Activated CD4-positive, alpha-beta T cell treated with anti-CD3 and anti-CD28 coated beads for 48 hours (primary cell): ENCODE measurements at places on chromosomes 7 and 10.

DNA sequence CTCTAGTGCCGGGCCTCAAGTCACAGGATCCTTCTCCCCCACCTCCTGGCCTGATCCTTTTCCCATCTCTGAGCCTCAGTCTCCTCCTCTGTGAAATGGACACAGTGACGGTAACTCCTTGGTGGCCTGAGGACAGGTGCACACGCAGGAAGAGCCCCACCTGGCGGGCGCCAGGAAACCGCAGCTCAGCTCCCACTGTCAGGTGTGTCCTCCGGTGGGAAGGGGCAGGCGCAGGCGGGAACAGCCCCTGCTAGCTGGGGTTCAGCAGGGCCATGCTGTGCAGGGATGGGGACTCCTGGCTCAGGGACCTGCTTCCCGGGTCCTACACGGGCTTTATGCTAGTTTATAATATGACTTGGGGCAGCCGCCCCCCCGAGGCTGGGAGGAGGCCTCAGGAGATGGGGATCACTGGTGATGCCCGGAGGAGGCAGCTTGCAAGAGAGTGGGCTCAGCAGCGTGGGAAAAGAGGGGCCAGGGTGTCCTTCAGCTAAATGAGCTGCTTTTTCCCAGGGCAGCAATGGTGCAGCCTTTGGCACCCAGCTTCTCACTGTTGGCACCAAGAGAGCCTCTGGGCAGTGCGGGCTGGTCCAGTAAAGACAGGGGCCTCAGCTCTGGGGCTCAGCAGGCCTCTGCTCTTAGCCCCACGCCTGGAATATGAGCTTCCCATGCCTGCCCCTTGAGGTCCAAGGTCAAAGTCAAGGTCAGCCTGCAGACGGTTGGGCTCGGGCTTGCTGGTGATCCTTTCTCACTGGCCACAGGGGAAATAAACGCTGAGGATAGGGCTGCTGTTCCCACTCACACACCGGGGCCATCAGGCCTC is 68.0 kb upstream of the FAM20C start:
- no peak for DNase-seq

- no peak for DNase-seq
Measured at GRCh38 chr10:124524991-124525653, 63.5 kb downstream of the LHPP start.

- DNase-seq: peak; percentile 6
Measured at GRCh38 chr10:31321396-31321941, 2.5 kb downstream of the ZEB1 start.

DNA sequence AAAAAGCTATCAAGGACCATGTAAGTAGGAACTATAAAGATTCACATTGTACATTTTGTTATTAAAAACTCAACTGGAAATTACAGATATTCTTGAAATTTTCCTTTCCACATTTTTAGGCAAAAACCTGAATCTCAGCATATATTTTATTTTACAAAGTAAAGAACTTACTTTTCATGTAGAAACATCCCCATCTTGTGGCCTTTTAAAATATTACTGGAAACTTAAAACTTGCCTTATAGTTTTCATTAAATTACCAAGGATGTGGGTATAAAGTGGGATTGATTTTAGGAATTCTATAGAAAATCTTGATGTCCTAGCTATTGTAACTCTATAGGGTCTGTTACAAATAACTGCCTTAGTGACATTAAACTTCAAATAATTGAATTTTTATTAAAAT is 10.6 kb downstream of the DBF4 start:
- DNase-seq: no peak

- no peak for DNase-seq
Measured at GRCh38 chr7:151774951-151775350, 102.0 kb downstream of the PRKAG2 start.

- no peak for DNase-seq
Measured at GRCh38 chr7:135200821-135201331, 10.4 kb downstream of the WDR91 start.

DNA sequence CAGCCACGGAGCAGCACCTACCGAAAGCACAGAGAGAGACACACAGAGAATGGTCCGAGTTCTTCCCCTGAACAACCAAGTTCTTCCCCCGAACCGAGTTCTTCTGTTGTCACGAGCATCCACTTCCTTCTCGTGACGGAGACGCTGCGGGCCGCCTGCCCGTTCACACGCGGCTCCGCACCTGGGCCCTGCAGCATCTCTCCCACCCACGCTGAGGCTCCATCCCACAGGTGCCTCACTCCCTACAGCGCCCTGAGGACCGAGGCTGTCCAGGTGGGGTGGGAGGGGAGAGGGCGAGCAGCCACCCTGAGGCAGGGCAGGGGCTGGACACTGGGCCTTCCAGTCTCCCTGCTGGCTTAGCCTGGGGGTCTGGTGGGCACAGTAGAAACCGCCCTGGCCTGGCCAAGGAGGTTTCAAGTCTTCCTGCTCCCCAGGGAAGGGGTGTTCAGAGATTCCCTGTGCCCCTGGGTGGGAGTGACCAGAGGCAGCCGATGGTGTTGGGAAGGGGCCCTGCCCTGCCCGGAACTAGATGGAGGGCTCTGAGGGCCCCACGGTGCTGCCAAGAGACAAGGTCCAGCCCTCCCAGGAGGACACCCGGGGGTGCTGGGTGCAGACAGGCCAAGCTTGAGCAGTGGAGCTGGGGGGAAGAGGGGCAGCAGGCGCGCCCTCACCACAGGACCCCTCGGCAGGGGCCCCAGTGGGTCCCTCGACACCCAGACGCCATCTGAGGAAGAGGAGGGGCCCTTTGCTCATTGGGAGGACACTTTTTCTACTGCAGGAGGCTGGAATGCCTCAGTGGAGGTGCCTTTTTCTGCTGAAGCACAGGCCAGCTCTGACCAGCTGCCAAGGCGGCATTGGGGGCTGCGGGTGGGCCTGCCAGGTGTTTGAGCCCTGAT is 5.2 kb upstream of the NKX6-2 start:
- DNase-seq: no peak

- DNase-seq: no peak
Measured at GRCh38 chr7:118158766-118159165, 25.2 kb upstream of the LSM8 start.

DNA sequence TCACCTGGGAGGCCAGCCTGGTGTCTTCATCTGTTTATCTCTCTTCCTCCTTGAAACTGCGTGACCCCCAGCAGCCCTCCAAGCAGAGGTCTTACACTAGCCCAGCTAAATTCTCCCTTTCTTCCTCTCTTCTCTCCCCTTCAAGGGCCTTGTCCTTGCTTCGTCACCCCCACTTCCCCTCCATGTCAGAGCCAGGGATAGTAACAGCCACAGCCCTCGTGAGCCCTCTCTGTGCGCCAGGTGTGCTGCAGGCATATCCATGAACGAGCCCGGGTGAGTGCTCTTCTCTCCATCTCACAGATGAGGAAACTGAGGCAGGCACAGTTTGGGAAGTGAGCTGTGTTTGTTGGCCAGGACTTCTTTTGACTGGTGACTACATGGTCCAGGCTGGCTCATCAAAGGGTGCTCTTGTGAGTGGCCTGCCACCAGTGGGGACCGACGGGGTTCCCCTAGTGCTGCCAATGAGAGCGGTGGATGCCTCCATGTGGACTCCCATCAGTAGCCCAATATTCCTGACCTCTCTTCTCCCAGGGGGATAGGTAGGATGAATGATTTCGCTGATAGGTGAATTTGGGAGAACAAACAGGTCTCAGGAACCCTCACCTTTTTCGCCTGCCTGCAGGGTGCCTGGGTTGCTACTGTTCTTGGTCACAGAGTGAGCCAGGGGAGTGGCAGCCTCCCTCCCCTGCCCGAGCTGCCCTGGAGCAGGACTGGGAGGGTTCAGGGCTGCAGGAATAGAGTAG is 38.1 kb downstream of the ADRA2A start:
- DNase-seq: no peak

GRCh38 chr10:50403074-50403473 is 151.8 kb upstream of the ASAH2 start:
- no peak for DNase-seq

GRCh38 chr10:4684434-4684833 is 141.6 kb upstream of the AKR1E2 start:
- no peak for DNase-seq
